ENCODE measurements at places on chromosomes 12 and 14.

- no peak for DNase-seq
Measured at GRCh38 chr14:52900731-52901130, 50.1 kb downstream of the FERMT2 start.

- no peak for DNase-seq
Measured at GRCh38 chr14:100359881-100360280, 36.7 kb downstream of the SLC25A47 start.

GRCh38 chr12:11814374-11814773 lies 164.9 kb downstream of the ETV6 start:
- no peak for DNase-seq

DNA sequence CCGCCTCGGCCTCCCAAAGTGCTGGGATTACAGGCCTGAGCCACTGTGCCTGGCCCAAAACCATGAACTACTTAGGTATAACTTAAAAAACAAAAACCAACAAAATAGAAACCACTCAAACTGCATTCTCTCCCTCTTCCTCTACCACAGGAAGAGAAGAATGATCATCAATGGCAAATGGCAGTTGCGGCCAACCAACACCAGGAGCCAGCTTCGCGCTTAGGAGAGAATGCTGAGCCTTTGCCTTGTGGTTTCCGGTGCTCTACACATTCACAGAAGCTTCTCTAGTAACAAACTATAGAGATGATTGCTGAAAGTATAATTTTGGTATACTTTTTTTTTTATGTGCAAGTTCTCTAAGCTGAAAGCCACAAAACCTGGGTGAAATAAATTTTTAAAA lies 17.1 kb downstream of the CATSPERB start:
- no peak for DNase-seq

GRCh38 chr12:95541436-95541835 lies 9.8 kb downstream of the USP44 start:
- DNase-seq = no peak

DNA sequence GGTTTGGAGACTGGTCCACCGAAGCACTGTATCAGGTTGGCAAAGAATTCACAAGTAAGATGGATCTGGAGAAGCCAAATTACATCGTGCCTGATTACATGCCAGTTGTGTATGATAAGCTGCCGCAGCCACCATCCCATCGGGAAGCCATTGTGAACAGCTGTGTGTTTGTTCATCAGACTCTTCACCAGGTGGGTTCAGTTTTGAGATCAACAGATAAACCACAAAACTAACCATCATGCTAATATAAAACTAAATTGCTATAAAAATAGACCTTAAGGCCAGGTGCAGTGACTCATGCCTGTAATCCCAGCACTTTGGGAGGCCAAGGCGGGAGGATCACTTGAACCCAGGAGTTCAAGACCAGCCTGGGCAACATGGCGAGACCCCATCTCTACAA lies 58.9 kb downstream of the HSP90AA1 start:
- DNase-seq = no peak

DNA sequence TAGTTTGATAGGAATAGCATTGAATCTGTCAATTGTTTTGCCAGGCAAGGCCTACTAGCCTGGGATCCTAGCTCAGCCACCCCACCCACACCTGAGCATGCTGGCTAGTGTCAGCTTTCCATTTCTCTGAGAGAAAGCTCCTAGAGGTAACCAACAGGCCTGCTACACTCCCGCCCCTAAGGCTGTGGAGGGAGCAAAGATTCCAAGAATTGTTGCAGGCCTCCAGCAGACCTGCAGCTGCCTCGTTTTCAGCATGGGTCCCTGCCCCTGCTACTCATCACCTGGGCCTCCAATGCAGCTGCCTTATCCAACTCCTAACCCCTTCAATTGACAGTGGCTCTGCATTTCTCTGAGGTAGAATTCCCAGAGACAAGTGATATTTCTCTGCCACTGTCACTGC lies 852.4 kb upstream of the MDGA2 start:
- DNase-seq = no peak

- no peak for DNase-seq
Measured at GRCh38 chr12:24476310-24476709, 472.6 kb downstream of the BCAT1 start.

DNA sequence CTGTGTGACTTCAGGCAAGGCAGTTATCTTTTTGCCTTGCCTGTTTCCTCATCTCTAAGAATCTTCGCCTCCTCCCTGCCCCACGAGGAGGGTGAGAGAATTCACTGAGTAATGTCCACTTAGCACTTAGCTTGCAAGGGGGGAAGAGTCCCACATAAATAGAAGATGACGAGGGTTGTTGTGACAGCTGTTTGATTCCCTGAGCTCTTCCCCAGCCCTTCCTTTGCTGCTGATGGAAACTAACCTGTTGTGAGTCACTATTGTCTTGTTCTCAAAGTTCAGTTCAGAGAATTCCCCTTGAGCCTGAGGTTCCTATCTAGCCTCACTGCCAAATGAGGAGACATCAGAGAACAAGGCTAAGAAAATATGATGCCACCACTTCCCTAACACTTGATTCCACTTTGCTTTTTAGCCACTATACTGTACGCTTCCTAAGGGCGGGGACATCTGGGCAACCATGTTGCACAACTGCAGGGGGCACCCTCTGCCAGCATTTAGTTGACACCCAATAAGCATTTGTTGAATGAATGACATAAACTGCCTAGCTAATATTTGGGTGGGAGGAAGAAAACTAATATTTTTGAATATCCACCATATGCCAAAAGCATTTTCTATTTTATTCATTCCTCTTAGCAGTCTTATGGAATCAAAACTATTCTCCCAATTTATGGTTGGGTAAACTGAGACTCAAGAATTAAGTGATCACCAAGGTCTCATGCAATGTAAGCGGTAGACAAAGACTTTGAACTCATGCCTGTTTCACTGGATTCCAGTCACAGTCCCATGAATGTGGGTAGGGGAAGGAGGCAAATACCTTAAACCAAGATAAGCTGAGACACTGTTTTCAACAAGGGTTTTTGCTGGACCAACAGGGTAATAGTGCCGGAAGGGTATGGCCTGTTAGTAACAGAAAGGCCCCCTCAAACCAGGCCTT lies 77.6 kb downstream of the ZFP36L1 start:
- DNase-seq = no peak

- DNase-seq = no peak
Measured at GRCh38 chr14:29743531-29743930, 184.1 kb downstream of the PRKD1 start.

GRCh38 chr12:9606247-9606646 lies 1.5 kb downstream of the KLRB1 start:
- no peak for DNase-seq

- no peak for DNase-seq
Measured at GRCh38 chr12:30461026-30461615, 234.5 kb downstream of the IPO8 start.

- DNase-seq = no peak
Measured at GRCh38 chr14:50085570-50086320, 30.6 kb downstream of the VCPKMT start.

- DNase-seq = no peak
Measured at GRCh38 chr12:77720258-77720657, 110.4 kb upstream of the NAV3 start.

DNA sequence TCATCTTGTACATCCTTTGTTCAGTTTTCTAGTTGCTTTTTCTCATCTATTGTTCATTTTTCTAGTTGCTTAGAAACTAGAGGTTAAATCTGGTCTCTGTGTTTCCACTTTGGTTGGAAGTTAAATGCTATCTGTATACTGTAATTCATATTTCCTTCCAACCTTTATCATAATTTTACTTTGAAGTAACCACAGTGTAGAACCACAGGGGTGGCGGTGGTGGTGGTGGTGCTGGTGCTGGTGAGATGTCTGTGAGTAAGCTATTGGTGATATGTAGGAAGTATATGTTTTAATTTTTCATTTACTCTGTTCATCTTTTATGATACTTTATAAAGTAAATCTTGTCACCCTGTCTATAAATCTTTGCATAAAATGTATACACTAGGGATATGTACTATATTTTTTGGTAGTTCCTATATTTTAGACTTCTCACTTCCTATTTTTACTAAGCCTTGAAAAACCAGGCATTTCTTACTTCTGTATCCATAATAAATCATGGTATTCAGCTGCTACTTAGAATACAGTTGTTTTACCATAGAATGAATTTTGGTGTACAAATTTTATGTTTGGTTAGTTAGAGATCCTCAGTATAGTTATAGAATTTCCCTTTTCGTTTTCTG lies 31.9 kb downstream of the CCDC91 start:
- no peak for DNase-seq

DNA sequence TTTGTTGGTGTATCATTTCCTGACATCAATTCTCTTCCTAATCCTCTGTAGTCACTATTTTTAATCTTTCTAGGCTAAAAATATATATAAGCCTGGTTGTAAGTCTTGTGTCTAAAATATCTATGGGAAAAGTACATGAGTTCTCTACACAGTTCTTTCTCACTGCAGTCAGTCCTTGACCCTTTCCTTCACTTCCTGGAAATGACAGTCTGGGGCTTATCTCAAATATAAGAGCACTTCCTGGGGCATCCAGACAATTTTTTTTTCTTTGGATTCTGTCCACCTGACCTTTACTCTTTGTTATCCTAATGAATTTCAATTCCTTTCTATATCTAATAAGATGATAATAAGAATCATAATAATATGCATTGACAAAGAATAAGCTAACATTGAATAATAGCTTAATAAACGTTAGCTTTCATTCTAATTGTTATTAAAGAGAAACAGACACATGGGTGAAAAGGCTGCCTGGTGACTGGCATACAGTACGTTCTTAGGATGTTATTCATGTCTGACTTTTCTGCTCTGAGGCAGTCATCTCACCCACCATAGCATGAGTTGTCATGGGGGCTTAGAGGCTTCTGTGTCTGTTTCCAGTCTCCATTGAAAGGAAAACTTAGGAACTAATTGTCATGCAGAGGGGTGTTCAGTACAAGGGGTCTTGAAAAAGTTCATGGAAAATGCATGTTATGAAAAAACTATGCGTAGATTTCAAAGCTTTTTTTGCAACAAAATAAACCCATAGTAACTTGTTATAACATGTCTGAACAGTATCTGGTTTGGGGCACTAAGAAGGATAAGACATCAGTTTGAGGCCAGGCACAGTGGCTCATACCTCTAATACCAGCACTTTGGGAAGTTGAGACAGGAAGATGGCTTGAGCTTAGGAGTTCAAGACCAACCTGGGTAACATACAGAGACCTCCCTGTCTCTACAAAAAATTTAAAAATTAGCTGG lies 66.2 kb upstream of the DNM1L start:
- no peak for DNase-seq

GRCh38 chr14:70527501-70528105 lies 7.2 kb downstream of the ADAM20 start:
- DNase-seq = no peak

- DNase-seq = no peak
Measured at GRCh38 chr12:117052386-117053049, 46.7 kb downstream of the TESC start.

GRCh38 chr14:72714871-72715214 lies 179.1 kb downstream of the DPF3 start:
- no peak for DNase-seq

DNA sequence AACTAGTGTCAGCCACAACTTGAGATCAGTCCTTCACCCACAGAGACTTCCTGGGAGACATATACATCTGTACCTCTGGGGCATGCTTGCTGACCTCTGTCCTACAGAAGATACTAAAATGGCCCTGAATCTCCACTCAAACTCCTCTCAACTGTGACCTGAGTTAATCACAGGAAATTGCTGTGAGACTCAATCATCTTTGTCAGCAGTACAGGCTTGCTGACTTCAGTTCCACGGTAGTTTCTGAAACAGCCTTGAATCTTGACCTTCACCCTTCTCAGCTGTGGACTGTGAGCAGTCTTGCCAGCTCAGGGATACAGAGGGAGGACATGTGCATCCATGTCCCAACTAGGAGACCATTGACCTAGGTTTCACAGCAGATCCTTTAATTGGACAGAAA lies 1.4 kb upstream of the KLRC1 start:
- DNase-seq = no peak

Measured in NCI-H187 treated with DMSO at 0.1 percent for 48 hours (cell line).